ENCODE measurements at places on chromosomes 7 and 10.
A peak's percentile ranks its signal among the peaks of the same experiment; 100 is the strongest.

- no peak for ATAC-seq
Measured at GRCh38 chr10:76736815-76737618, 900.6 kb downstream of the KCNMA1 start.

DNA sequence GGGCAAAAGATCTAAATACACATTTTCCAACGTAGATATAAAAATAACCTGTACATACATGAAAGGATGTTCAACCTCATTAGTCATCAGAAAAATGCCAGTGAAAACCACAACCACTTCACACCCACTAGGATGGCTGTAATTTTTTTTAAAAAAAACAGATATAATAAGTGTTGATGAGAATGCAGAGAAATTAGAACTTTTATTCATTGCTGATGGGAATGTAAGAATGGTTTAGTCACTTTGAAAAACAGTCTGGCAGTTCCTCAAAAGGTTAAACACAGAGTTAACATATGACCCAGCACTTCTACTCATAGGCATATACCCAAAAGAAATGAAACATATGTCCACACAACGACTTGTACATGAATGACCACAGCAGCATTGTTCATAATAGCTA is 32.3 kb upstream of the PRKCQ start:
- no peak for ATAC-seq

DNA sequence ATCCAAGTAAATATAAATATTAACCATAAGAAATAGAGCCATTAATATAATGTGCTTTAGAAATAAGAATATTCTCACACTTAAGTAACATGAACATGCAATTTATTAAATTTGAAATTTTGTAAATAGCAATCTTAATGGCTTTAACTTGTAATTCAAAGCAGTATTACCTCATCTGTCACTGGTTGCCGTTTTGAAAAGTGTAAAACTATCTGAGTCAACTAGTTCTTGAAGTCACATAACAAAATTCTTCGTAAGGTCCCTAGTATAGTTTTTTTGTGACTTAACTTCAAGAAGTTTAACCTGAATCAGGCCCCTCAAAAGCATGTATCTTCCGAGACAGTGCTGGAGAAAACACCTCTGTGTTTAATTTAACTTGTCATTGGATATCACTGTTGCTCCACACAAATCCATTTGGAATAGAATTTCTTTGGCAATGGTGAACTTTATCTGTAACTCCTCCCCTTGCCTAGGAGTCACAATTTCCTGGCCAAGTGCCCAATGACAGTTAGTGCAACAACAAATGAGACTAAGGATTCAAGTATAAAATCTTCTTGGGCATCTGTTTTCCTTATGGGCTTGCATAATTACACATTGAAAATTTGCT is 47.1 kb downstream of the NT5C2 start:
- ATAC-seq: no peak

- ATAC-seq: no peak
Measured at GRCh38 chr7:16630654-16631053, 14.9 kb downstream of the ANKMY2 start.

DNA sequence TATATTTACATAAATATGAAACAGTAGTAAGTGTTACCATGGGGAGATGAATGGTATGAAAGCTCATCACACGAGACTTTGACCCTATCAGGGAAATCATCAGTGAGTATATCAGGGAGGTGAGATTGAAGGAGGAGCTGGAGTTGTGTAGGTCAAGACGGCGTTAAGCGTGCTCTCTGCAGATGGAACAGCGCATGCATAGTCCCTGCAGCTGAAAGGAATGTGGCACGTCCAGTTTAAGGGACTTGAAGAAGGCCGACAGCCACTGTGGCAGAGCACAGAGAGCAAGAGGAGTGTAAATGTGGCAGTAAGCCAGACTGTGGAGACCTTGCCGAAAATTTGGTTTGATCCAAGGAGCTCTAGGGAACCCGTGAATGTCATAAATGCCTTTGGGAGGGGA is 38.9 kb downstream of the POU6F2 start:
- ATAC-seq: no peak

DNA sequence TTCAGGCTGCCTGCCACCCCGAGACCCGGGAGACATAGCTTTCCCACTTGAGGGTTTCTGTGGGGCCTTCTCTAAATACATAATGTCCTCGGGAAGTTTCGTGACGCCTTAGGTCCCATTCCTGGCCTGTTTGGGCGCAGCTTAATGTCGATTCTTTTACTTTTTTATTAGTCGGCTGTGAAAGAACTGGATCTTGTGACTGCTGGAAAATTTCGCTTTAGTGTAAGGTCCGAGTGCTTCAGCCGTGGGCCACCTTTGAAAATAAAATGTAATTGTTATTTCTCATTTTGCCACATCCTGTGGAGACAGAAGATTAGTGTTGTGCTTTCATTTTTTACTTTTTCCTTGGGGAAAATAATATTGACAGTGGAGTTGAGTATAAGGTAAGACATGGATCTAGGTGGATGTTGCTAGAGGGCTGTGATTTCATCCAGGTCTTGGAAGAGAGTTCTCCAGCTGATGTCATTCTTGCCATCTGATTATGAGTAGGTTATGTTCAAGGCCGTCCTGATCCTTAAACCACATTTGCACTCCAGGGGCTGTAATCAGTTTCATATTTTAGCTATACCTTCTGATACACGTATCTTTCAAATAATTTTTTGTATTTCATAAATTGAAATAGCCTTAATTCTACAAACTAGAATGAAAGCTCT is 830 bp downstream of the RAB18 start:
- no peak for ATAC-seq

DNA sequence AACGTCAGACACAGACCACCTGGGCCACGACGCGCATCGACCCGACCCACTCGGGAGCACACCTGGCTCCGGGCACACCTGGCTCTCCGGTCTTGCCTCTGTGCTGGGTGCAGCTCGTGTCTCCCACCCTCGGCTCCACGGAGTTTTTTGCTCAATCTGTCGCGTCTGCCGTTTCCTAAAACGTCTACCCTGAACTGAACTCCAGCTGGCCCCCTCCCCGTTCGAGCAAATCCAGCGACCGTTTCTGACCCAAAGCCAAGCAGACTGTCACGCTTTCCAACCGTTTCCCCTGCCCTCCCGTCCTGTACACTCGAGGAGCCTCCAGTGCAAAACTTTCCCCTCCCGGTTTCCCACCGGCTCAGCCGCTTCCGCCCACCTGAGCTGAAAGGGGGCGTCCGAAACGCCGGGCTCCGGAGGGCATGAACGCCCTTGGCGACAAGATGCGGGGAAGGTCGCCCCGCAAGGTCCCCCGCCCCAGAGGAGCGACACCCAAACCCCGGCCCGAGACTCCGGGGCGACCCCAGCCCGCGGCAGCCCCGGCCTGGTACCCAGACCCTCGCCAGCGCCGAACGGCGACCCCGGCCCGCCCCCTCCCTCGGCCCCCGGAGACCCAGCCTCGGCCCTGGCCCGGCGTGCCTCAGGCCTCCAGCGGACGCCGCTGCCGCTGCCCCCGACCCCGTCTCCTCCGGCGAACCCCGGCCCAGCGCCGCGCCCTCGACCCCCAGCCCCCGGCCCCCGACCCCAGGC is 557 bp downstream of the CYTH3 start:
- ATAC-seq: peak; percentile 17

DNA sequence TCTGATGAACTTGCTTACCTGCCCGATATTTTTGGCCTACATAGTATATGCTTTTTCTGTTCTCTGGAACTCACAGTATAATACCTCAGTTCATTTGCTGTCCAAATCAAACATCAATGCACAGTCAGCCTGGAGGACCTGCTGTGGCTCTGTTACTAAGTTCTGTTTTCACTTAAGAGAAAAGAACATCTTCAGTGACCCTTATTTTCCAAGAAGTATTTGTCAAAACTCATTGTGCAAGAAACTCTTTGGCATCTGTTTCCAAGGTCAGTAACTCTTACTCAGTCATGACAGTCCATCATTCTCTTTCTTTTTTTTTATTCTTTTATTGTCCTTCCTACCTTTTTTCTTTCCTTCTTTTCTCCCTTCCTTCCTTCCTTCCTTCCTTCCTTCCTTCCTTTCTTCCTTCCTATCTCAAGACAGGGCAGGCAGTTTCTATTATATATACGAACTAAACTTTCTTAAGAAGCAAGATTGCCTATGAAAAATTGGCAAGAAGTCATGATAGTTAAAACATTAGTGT is 37.8 kb upstream of the SEM1 start:
- ATAC-seq: no peak

DNA sequence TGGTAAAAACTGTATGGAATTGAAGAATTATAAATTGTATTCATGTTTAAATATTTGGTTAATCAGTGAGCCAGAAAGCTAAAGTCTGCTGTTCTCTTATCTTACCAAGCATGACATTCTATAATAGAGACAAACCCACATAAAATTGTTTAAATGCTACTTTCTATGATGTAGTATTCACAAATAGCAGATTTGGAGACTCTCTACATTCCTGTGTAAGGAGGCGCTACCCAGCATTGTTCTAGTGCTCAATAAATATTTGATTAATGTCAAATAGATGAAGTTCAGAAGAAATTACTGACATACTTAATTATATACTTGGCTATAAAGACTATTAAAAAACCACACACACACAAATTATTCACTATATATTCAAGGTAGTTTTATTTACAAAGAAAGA is 49.8 kb downstream of the DOCK4 start:
- no peak for ATAC-seq

DNA sequence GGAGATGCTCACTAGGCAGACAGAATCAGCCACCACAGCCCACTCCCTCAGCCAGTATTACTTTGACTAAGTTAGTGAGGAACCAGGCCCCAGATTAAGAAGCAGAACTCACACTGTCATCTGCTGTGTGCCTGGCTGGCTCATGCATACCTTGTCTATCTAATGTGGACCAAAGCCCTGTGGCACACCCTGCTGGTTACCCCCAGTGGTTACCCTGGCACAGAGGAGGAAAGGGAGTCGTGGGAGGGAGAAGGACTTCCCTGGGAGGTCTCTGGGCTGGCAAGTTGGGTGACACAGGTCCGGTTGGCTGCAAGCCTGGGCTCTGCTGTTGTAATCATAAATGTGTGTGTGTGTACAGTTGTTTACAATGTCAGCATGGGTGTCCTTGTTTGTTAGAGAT is 7.5 kb upstream of the SH2D4B start:
- peak; percentile 71 for ATAC-seq

- ATAC-seq: no peak
Measured at GRCh38 chr7:138926241-138926612, 55.0 kb downstream of the KIAA1549 start.

DNA sequence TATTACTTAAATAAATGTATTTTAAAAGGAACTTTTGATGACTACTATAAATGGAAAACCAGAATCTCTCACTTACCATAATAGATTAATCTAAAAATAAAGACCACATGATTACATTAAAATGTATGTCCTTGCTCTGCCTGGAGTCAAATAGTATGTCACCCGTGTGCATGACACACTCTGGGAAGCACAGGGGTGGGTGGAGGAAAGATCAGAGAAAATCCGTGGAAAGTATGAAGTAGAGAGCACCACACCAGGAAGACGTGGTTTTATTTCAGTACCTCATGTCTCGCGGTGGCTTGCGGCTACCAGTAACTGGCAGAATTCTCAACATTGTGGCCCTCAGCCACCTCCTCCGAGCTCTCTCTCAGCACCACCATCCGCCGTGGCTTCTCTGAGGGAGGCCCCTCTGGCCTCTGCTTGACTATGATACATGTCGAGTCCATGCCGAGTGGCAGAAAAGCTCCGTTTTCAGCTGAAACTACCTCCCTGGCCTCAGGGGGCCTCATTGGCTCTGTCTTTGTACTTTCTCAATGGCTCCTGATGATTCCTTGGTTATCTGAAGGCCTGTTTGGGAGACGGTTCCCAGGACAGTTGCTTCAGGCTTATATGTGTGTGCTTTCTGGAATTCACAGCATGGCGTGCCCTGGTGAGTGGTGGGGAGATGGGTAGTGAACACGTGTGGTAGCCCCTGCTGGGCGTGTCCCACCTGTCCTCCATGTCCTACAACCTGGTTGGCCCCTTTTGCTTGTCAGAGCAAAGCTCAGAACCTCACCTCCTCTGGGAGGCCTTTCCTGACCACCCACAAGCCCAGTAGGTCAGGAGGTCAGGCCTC is 49.8 kb downstream of the LHPP start:
- no peak for ATAC-seq

- ATAC-seq: no peak
Measured at GRCh38 chr7:71835056-71835455, 577.1 kb downstream of the CALN1 start.

DNA sequence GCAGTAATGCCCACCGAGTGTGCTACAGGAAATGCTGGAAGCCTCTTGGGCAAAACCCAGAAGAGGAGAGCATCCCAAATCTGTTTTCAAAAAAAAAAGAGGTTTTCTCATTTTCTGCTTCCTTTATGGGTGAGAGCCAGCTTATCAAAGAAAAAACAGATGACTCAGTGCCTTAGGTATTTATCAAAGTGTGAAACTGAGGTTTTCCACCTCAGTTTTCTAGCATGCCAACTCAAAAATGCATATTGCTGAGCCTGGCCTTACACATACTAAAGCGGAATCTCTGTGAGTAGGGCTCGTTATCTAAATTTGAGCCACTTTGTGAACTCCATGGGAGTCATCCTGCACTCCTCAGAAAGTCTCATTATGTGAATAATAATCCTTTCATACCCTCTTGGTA is 705.1 kb downstream of the SUGCT start:
- ATAC-seq: no peak

DNA sequence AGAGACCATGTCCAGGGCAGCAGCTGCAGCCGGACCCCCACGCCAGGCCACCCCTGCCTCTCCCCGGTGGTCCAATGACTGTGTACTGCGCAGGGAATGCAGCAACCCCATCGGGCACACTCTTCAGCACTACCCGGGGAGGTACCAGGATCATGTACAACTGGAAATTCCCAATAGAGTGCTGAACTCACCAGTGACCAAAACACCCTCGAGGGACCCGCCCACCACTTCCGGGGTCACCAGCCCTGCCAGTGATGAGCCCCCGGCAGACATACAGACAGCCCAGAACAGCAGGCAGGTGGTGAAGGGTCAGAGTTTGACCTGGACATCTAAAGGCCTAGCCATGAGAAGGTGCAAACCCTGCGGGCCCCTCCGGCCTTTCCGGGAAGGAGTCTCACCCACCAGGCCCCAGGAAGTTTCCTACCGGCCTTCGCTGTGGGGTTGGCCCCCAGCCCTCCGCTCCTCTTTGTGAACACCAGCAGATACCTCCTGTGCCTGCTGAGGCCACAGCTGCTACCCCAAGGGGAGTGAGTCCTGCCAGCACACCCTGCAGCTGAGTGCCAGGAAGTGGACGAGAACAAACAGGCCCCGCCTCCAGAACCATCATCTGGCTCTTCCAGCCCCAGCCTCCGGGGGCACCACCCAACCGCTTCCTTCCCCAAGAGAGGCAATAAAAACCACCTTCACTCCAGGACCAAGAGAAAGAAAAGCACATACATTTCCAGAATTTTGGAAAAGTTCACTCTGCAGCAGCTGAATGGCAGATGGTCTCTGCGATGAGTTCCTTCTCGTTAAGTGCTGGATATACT is 5.0 kb upstream of the ANKRD61 start:
- peak; percentile 94 for ATAC-seq

DNA sequence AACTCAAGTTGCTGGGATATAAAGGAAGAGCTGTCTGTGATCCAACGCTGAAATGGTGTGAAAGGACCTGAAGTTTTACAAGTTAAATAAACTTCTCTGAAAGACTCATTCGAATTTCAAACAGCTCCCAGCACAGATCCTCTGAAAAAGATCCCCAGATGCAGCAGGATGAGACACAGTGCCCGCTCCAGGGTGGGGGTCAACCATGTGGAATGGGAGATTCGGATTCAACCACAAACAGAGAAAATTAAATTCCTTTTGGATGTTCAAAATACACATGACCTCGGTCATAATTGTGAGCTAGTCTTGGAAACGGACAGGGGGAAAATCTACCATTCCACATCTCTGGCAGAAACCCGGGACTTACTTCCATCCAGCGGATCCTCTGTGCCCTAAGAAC is 119.6 kb downstream of the PRKAG2 start:
- ATAC-seq: no peak
